ENCODE measurements at places on chromosomes 2 and 18.

- peak; percentile 62 for DNase-seq
These were observed 11.4 kb upstream of the GALNT5 start for GRCh38 chr2:157245846-157246764.

GRCh38 chr2:9089831-9090230 lies 86.3 kb upstream of the MBOAT2 start:
- no peak for DNase-seq

DNA sequence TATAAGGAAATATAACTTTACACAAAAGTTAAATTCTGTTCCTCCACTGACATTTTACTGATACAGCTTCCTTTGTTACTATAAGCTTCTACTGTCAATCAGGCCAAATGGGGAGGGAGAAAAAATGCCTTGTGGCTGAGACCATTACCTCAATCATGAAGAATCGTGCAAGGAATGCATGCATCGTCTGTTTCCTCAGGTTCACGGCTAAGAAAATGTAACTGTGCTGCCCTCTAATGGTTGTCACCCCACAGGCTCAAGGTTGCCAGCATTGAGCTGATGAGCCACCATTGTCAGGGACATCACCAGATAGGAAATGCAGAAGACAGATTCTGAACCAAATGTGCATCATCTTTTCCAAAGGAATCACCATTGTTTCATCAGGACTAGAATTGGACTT lies 426.9 kb downstream of the CDH2 start:
- no peak for DNase-seq

GRCh38 chr2:12287220-12287751 lies 429.4 kb upstream of the TRIB2 start:
- DNase-seq, result no peak

DNA sequence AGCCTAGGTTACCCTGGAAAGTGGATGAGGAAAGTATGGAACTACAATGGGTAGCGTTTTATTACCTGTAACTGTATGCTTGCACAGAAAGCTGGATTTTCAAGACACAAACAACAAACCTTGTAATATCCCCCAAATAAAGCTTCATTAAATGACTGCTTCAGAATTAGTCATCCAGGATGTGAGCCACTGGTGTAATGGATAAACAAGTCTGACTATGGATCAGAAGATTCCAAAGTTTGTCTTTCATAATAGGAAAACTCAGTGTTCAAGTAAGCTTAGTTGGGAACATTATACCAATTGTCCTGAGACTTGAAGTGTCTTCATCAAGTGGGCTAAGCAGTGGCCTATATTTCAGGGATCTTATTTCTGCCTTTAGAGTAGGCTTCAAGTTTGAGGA lies 518.8 kb downstream of the LRP1B start:
- no peak for DNase-seq

GRCh38 chr18:78129260-78129659 lies 850.4 kb upstream of the SALL3 start:
- DNase-seq, result no peak

DNA sequence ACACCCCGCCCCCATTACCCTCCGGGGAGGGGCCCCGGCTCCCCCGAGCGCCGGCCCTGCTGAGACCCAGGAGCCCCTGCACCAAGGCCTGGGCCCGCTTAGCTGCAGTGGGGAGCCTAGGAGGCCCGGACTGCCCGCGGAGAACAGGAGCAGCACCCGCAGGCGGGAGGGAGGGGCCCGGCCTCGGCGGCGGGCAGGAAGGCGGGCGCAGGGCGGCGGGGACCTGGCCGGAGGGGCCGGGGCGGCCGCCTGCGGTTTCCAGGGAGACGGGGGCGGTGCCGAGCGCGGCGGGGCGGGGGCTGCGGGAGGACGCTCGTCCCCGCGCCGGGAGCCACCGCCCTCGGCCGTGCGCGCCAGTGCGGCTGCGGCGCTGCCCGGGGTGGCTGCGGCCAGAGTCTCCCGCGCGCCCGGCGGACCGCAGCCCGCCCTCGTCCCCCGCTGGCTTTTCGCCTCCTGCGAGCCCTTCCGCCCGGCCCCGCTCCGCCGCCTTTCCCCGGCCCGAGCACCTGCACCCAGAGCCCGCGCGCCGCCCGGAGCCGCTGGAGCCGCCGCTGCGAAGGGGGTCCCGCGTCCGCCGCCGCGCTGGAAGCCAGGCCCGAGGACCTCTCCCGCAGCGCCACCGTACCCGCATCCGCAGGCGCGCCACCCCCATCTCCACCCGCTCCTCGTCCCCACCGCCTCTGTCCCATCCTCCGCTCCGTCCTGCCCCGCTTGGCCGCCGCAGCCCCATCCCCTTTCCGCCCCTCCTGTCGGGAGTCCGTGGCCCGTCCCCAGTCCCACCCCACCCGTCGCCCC lies 17.2 kb downstream of the GPC1 start:
- no peak for DNase-seq

DNA sequence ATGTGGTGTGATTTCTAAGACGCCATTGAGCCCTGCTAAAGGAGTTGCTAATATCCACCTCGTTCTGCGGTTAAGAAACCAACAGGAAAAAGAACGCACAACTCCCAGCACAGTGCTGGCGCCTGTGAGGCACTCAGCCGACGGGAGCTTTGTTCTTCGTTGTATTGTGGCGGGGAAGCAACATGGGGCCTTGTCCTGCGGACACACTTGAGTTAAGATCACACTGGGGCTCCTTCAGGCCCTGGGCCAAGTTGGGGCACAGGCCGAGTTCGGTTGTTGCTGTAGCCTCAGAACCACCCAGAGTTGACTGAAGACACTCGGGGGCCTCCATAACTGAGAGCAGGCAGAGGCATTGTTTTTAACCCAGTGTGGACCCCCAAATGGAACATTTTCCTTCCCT lies 30.6 kb upstream of the CD8A start:
- DNase-seq, result no peak

DNA sequence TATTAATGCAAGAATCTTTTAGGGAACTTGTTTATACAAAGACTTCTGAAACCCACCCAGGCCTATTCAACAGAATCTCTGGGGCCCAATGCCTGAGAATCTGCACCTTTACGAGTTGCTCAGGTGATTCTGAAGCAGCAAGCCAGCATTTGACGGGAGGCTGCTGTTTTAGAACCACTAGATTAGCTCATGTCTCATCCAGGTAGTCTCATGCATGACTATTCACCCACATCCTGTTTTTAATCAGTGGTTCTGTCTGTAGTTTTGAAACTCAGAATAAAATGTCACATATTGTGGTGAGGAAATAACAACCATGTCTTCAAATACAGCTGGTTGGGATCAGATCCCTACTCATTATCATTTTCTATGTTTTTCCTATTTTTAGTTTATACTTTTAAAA lies 39.5 kb downstream of the CYTIP start:
- peak; percentile 72 for DNase-seq

DNA sequence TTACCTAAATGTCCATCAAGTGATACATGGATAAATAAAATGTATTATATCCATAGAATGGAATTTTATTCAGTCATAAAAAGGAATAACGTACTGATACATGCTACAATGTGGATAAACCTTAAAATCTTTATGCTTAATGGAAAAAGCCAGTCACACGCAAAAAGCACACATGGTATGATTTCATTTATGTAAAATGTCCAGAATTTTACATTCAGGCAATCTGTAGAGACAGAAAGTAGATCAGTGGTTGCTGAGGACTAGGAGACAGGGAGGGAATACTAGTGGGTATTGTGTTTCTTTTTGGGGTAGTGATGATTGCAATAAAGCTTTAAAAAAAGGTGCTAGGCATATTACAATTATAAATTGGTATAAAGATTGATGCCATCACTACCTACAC lies 30.7 kb upstream of the CD302 start:
- DNase-seq, result no peak

- DNase-seq, result no peak
These were observed 21.5 kb downstream of the DTNB start for GRCh38 chr2:25651782-25652455.

DNA sequence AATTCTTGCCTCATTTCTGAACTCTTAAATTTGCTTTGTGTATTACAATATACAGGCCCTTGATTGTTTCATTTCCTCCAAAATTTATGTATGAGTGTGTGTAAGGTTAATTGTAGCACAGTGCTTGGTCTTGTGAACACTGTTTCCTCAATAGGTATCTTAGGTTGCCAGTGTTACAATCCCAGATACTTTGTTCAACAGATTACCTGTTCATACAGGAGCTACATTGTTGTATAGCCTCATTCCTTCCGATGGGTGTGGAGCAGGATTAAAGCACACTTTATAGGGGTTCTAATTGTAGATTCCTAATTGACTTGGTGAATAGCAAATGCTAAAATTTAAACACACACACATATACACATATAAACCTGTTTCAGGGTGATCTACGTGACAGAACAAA lies 10.7 kb downstream of the RBBP8 start:
- no peak for DNase-seq

All from activated CD4-positive, alpha-beta T cell treated with anti-CD3 and anti-CD28 coated beads for 48 hours (primary cell).